ENCODE measurements at places on chromosomes 11 and 22.

GRCh38 chr11:37449146-37449545 is 851.1 kb upstream of the RAG2 start:
- DNase-seq, result peak; percentile 67

GRCh38 chr22:47515384-47516125 is 753.1 kb downstream of the TBC1D22A start:
- DNase-seq, result peak; percentile 1

GRCh38 chr11:93143800-93144199 is 54.0 kb downstream of the SLC36A4 start:
- no peak for DNase-seq

DNA sequence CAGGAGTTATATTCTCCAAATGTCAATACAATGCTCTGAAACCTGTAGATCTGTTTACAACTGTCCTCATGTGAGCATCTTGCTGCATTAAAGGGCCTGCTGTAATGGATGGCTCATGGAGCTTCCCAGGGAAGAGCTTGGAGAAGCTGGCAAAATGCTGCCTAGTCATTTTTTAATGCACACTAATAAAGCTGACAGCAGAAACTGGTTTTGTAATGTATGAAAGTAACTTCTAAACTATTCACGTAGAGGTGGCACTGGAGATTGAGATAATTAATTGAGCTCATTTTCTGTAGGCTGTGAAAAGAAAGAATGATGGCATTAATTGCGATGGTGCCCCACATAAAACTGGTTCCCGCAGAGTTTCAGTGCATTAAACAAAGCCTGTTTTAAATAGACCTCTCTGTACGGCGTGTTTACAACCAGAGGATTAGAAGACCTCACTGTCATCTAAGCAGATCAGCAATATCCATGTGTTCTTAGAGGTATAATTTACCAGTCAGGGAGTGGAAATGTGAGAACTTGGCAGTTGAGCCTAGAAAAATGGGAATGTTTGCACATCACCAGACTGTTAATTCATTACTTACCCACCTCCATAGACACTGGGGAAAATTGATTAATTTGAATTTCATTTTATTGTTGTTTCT is 16.0 kb downstream of the POLA2 start:
- no peak for DNase-seq

DNA sequence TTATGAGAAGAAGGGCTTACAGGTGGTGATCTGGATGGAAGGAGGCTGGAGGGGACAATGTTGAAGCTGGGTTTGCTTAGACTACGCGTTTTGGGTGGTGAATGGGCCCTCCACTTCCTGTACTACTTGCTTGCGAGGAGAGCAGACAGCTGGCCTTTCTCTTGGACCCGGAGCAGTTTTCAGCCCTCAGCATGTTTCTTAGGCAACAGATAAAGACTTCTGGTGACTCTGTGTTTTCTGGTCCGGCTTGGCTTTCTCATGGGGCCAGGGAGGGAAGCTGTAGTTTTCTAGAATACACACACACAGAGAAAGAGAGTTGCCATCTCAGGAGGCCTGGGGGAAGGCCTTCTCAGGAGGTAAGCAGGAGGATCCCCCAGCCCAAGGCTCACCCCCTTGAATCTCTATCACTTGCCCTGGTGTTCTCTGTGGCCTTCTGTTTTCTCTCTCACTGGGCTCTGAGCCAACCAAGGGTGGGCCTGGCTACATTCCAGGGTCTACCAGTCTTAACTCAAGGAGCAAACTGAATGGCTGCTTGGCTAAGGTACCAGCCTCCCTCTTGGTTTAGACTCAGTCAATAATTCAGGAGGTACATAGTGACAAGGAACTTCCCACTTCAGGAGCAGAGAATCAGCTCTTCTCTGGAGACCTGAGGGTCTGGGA is 2.4 kb downstream of the CCS start:
- no peak for DNase-seq

DNA sequence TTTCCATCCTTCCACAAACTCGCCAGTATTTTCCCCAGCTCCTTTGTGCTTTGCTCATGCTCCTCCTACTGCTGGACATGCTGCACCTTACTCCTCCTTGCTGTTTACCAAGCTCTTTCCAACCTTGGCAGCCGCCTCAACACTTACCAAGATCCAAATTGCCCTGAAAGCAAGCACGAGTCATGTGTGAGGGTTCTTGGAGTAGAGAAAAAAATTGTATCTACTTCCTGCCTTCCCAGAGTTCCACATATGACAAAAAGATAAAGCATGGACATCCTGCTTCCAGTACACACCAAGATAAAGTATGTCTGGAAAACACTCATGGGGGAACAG is 767.5 kb downstream of the NTM start:
- peak; percentile 38 for DNase-seq

DNA sequence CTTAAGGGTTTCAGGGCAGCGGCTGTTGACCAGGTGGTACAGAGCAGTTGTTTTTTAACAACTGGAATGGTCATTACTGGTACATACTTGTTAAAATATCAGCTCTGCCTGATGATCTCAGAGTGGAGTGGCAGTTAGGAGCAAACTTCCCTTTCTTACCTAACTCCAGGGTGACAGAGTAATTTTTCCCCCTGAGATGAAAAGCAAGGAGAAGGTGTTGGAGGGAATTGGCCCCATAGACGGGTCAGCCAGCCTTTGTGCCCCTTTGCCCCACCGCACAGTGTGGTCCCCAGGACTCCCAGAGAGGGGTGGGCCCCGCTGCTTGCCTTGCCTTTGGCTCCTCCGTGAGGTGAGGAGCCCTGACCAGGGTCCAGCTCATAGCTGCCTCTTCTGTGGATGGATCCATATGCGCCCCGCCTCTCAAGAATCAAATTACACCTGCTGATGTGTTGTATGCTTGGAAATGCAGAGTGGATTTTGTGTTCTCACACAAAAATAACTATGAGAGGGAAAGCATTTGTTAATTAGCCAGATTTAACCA is 27.0 kb upstream of the SORL1-AS1 start:
- DNase-seq, result no peak

DNA sequence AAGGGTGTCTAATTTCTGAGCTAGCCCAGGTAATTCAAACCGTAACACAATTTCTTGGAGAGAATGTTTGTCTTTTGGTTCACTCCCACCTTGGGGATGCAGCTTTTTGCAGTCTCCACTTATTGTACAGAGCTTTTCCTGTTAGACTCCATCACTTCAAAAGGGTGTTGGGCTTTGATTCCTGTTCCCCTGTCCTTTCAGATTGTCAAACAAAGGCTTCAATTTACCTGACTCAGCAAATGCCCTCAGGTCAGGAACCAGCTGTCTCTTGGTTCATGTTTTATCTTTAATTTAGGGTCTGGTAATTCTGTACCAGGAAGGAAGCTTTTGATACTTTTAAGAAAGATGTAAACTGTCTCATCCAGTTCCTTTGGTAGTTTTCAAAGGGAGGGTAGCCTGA is 880.6 kb downstream of the NTM start:
- DNase-seq, result no peak

- no peak for DNase-seq
Observed at GRCh38 chr11:101434026-101434643, 149.7 kb downstream of the TRPC6 start.

DNA sequence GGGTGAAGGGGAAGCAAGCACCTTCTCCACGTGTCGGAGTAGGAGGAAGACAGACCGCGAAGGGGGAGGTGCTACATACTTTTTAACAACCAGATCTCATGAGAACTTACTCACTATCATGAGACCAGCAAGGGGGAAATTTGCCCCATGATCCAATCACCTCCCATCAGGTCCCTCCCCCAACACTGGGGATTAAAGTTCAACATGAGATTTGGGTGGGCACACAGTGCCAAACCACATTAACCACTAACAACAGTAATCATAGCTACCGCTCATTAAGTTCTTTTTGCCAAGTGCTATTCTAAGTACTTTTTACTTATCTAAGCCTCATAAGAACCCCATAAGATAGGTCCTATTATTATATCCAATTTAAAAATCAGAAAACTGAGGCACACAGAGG is 450.5 kb upstream of the DDI1 start:
- no peak for DNase-seq

- DNase-seq, result no peak
Observed at GRCh38 chr11:71384561-71384960, 63.6 kb downstream of the DHCR7 start.

DNA sequence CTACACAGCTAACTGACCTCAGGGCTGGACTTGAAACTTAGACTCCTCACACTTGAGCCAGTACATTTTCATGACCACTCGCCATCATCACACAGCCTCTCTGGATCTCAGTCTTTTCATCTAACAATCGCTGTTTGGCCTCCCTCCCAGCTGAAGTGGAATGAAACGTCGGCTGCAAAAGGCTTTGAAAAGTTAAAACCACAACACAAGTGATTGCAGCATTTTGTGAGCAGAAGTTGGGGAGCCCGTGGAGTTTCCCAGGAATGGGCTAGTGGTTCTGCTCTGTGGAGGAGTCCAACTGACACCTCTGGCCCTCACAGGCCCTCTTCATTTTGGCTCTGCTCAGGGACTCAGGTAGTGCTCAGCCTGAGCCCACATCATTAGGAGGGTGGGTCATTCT is 35.9 kb upstream of the TRIM29 start:
- DNase-seq, result no peak

DNA sequence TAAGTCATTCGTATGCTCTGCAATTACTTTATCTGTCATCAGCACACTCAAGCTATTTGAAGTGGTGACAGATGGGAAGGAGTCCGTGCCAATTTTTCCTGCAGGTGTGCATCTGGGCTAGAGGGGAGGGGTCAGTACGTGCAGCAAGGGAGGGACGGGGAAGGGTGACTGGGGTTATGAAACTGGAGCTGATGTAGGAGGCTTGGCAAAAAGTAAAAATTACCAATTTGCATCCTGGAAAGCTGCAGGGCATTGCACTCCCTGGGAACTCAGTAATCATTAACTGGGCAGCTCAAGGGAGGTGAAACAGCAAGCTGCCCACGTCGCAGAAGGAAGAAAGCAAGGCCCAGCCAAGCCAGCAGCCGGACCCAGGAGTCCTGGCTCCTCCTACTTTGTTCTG is 87.1 kb upstream of the TMEM45B start:
- DNase-seq, result no peak

GRCh38 chr11:119025978-119026766 is 4.5 kb downstream of the SLC37A4 start:
- no peak for DNase-seq

GRCh38 chr11:115942011-115942410 is 437.8 kb upstream of the CADM1 start:
- no peak for DNase-seq

GRCh38 chr22:25833091-25833490 is 91.1 kb downstream of the MYO18B start:
- no peak for DNase-seq

DNA sequence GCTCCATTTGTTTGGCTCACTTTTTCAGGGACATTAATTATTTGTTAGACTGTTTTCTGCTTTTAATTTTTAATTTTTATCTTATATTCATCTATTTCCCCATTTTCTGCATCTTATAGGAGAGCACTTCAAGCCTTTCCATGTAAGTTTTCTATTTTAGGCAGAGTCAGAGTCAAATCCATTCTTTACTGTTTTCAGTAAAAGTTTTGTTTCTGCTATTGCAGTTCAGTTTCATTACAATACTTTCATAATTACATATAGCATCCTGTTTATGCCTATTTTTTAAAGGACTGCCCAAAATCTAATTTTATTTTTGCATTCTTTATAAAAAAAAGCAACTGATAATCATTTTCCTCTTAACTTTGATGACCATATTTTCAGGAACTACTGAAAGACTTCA is 3.8 kb upstream of the OR10A5 start:
- no peak for DNase-seq

DNA sequence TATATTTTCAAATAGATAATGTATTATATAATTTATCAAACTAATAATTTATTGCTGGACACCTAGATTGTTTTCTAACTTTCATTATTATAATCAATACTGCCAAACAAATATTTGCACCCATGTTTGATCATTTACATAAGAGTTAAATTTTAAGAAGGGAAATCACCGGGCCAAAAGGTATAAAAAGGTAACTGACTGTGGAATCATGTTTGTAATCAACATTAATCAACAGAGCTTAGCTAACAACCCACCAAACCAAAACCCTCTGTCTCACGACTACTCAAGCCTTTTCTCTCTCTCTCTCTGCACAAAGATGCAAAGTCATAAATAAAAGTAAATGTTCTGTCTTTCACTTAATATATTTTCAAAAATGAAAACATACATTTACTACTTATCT is 14.8 kb downstream of the LPXN start:
- no peak for DNase-seq

- DNase-seq, result no peak
Observed at GRCh38 chr11:25218036-25218435, 721.2 kb downstream of the LUZP2 start.

GRCh38 chr22:22446517-22446916 is 62.0 kb downstream of the ZNF280B start:
- DNase-seq, result no peak

GRCh38 chr11:131129474-131129873 is 213.2 kb upstream of the SNX19 start:
- DNase-seq, result no peak

GRCh38 chr11:11752679-11753078 is 89.1 kb upstream of the USP47 start:
- DNase-seq, result no peak

Data from fibroblast of skin of right biceps (primary cell).